Forelimb muscle (tissue), 1 donor: ENCODE measurements at places on chromosomes 13 and 19.

- no peak for DNase-seq
Measured at GRCh38 chr13:57425531-57425930, 206.0 kb upstream of the PCDH17 start.

DNA sequence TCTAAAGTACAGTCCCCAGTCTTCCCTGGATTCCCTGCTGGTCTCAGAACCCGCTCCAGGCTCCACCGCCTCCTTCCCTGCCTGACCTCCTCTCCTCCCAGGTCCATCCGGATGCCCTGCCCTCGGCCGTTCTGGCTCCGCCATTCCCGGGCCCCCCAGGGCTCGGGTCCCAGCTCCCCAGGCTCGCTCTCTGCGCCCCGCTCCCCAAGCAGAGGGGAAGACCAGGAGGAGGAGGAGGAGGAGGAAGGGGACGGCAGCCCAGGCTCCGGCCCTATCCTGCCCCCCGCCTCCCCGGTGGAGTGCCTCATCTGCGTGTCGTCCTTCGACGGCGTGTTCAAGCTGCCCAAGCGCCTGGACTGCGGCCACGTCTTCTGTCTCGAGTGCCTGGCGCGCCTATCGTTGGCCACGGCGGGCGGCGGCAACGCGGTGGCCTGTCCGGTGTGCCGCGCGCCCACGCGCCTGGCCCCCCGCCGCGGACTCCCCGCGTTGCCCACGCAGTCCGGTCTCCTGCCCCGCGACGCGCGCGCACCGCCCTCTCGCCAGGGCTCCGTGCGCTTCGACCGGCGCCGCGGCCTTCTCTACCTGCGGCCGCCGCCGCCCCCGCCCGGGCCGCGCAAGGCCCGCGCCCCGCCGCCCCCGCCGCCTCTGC is 647 bp downstream of the RNF225 start:
- DNase-seq, result no peak

DNA sequence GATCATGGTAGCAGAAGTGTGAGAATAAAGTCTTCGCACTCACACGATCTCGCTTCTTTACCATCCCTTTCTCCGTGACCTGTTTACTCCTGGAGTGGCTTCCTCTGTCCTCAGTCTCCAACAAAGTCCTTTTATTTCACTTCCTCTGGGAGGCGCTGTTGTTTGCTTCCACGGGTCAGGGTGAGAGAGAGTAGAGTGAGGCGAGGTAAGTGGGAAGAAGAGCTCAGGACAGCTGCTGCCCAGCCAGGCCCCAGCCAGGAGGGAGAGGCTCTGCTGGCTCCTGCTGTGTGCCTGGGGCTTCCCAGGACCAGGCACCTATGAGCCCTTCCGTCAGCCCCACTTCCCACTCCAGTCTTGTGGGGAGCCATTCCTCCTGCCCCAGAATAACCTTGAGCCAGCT is 242.1 kb downstream of the FGF9 start:
- DNase-seq, result no peak

GRCh38 chr13:112450904-112451240 is 74.7 kb downstream of the SPACA7 start:
- no peak for DNase-seq

DNA sequence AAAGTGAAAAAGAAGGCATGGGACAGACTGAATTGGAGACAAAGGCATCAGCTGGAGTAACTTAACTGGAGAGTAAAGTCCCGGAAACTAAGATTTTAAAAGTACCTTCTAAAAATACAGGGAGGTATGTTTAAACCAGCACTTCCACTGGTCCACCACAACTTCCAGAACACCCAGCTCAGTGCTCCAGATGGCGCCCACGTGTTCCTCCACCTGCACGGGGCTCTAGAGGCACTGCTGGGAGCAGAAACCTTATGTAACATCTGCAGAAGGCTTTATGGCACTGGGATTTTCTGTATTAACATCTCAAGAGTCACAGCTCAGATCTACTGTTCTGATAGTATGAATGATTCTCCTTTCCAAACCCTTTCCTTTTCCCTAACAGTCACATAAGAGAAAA is 252.1 kb downstream of the DCLK1 start:
- no peak for DNase-seq

DNA sequence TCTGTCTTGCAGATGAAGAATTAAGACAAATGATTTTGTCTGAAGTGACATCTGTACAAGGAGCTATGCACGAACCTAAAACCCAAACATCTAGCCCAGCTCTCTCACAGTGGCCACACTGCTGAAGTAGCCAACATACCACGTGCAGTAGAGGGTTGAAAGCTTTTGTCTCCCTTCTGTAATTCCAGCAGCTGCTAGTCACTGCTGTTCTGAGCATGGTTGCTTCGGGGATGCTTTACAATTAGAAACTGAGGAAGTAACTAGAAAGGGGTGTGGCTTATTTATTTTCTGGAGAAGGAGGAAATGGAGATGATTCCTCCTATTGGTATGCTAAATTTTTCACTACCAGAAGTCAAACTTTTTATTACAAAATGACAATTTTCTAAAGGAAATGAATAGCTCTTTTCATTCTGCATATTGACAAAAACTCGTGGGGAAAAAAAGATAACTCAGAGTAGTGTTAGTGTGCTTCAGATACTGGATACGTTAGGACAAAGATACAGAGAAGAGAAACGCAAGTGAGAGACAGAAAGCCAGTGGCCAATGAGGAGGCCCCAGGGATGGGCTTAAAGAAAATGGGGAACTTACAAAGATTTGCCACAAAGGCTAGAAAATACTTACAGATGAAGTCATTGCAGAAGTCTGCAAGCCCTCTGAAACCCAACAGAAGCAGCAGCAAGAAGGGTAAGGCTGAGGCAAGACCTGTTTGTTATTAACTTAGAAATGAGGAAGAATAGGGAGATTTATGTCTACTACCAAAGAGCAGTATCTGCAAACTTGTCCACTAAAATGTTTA is 192.7 kb upstream of the MIR17HG start:
- no peak for DNase-seq

- DNase-seq, result no peak
Measured at GRCh38 chr19:45816236-45817009, 1.3 kb upstream of the RSPH6A start.

DNA sequence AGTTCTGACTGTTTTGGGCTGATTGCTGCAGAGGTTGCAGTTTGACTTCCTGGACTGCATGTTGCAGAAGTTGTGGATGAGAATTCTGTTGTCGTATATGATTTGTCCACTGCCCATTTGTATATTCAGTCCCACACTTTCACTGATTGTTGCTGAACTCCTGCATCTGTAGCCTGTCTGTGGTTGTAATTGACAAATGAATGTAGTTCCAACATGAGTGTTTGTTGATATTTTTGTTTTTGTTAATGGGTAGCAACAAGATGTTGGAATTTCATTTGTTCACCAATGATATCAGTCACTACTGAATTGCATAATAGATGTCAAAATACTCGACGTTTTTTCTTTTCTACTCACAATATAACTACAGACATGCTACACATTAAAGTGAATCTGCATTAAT is 533.9 kb downstream of the DCT start:
- no peak for DNase-seq

DNA sequence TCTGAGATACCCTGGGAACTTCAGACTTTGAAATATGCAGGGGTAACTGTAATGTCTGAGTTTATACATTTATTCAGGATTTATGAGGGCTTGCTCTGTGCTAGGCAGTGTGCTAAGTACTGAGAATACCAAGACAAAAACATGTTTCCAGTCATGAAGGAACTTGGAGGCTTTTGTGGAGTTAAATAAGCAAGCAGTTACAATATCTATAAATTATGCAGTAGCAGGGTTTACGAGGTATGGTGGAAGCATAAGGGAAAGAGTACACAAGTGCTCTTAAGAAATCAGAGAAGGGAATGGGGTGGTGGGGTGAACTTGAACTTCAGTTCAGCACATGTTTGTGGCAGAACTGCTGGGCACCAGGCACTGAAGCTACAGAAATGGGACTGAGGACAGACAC is 28.0 kb downstream of the MAB21L1 start:
- DNase-seq, result no peak

DNA sequence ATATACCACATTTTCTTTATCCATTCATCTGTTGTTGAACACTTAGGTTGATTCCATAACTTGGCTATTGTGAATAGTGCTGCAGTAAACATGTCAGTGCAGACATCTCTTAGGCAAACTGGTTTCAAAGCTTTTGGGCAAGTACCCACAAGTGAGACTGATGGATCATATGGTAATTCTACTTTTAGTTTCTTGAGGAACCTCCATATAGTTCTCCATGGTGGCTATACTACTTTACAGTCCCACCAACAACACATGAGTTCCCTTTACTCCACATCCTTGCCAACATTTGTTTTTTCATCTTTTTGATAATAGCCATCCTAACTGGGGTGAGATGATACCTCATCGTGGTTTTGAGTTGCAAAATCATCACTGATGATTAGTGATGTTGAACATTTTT is 8.5 kb downstream of the CYSLTR2 start:
- no peak for DNase-seq

DNA sequence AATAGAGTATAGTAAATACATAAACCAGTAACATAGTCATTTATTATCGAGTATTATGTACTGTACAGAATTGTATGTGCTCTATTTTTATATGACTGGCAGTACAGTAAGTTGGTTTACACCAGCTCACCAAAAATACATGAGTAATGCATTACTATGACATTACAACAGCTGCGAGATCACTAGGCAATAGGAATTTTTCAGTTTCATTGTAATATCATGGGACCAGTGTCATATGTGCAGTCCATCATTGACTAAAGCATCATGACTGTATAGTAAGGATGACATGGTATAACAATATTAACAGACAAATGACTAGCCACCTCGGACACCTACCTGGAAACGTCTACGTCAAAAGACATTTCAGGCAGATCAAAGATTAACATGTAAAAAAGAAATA is 33.6 kb downstream of the ATP7B start:
- DNase-seq, result no peak

DNA sequence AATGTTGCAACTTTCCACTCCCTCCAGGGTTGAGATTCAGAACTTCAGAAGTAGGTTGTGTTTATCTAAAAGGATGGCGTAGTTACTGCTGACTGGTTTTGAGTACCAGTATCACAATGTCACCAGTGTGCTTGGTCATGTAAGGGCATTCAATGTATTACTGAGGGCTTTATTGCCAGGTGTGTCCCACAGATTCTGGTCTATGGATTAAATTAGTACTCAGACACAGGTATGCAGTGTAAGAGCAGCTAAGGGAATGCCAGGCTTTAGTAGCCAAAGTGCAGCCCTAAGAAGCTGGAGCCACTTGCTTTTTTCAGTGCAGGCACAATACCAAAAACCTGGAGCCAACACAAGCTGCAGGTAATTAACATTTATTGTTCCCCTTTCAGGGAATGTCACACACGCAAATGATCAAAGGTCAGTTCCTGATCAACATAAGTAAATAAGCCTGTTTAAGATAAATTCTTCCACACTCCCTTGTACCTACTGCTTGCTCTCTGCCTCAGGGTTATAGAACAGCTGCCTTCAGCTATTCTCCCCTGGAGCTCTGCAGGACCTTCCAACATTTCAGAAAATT is 130.1 kb upstream of the ZNF91 start:
- DNase-seq, result no peak

DNA sequence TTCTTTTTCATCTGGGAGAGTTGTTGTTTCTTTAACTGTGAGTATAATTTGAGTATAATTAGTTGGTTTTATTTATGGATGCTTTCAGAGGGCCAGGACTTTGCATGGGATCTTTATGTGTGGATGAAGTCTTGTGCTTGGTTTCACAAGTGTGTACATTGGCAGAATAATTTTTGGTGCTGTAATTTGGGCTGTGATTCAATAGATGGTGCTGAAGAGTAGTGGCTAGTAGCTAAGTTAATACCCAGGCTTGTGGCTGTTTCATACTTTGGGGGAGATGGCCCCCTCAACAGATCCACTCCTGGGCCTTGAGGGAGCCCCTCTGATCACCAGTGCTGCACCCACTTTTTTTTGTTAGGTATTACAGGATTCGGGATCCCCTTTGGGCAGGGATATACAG is 1142.4 kb downstream of the SLITRK1 start:
- no peak for DNase-seq

DNA sequence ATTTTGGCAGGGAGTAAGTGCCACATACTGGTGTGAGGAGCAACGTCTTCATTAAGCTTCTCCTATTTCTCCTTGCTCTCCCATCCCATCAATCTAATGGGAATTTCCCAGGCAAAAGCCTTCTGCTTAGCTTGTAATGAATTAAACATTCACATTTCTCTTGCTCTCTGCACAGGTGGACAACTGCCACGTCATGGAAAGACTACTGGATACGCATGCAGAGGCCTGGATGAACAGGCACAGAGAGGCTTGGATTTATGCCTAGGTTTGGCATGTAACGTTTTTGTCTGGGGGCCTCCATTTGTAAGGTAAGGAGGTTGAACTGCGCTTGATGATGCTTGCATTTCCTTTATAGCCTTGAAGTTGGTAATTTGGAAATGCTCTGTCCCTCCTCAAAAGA is 374.8 kb downstream of the KLF12 start:
- no peak for DNase-seq

GRCh38 chr13:39531646-39532045 is 71.3 kb downstream of the LHFPL6 start:
- no peak for DNase-seq

GRCh38 chr13:82292334-82292733 is 1589.9 kb downstream of the SLITRK1 start:
- DNase-seq, result no peak

- DNase-seq, result no peak
Measured at GRCh38 chr19:14473978-14474578, 1.1 kb downstream of the PTGER1 start.

- no peak for DNase-seq
Measured at GRCh38 chr13:100100115-100100879, 11.4 kb downstream of the PCCA start.

- DNase-seq, result no peak
Measured at GRCh38 chr13:45219938-45220375, 19.1 kb upstream of the KCTD4 start.

GRCh38 chr19:48351341-48351752 is 12.4 kb downstream of the TMEM143 start:
- no peak for DNase-seq

DNA sequence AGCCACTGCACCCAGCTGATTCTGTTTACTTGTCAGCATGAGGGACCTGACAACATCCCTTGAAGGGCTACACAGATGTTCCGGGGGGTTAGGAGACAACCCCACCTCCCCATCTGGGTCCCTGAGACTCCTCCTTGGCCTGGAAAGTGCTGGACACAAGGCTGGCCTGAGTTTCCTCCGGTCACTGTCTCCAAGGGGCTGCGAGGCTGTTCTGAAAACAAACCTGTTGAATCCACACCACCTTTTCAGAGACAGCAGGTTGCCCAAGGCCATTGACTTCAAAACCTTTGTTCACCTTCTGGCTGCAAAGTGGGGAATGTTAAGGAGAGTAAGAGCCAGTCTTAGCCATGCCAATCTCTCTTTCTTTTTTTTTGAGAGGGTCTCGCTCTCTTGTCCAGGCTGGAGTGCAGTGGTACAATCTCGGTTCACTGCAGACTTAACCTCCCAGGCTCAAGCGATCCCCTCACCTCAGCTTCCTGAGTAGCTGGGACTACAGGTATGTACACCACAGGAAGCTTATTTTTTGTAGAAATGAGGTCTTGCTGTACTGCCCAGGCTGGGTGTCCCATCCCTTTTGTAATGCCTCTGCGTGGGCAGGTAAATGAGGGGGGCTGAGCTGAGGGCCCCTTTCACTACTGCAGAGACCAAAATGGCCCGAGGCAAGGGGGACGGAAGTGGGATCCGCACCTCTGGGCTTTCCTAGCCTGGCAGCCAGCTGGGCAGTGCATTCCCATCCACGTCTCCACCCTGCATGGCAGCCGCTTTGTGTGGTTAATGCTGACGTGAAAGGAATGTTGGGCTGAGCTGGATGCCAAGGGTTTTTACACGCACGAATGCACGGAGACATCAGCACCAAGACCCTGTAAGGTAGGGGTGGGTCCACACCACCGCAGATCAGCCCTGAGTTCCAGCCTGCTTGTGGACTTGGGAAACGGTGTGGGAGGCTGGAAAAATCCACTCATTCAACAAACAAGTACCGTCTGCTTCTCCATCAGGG is 1.9 kb upstream of the ZNF628 start:
- DNase-seq, result no peak
